Stimulated activated CD4-positive, alpha-beta T cell treated with anti-CD3 and anti-CD28 coated beads, Interleukin-15, amount 100 ng/mL, for 24 hours (primary cell): ENCODE measurements at places on chromosomes 7 and 10.

DNA sequence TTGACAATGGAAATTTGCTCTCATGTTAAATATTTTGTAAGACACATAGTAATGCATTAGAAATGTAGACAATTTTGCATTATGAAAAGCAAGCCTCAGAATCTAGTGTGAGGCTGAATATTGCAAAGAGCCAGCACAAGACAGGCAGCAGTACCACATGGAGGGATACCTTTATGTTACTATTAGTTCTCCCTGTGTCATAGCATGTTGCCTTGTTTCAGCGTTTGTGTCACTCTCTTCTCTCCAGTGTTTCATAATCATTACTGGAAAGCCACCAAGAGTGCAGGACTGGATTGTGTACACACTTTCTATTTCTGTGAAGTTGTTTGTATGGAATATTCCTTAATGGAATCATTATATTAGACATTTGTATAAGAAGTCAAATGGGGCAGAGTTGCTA lies 8.5 kb downstream of the AHR start:
- no peak for DNase-seq

DNA sequence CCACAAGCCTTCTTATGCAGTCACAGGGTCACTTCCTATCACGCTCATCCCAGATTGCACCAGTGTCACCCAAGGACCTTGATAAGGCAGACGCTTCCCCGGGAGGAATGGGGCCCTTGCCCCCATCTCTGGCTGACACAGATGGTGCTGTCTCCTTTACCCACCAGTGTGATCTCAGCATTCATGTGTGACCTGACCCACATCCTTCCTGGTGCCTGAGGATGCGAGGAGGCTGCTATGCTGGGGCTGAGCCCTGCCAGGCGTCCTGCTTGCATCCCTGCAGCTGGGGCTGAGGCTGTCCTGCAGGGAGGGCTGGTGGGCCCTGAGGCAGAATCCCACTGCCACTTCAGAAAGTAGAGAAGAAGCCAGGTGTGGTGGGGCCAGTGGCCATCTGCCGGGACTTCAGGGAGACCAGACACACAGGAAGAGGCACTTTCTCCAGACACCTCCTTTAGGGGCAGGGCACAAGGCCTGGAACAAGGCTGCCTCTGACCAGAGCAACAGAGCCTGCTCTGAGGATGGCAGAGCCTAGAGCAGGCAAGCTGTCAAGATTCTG lies 35.3 kb downstream of the RASGEF1A start:
- DNase-seq, result no peak

- DNase-seq, result peak; percentile 74
Observed at GRCh38 chr7:4830176-4830575, 31.7 kb downstream of the PAPOLB start.

DNA sequence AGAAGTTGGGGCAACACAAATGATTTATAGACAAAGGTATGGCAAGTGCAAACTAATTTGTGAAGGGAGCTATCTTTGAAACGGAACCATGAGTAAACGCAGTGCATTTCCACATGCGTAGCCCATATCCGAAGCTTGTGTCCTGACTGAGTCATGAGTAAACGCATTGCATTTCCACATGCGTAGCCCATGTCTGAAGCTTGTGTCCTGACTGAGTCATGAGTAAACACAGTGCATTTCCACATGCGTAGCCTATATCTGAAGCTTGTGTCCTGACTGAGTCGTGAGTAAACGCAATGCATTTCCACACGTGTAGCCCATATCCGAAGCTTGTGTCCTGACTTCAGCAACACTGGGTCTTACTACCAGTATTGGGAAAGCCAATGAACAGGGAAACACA lies 95.0 kb downstream of the CELF2 start:
- DNase-seq, result no peak

GRCh38 chr10:14507176-14507575 lies 176.5 kb upstream of the FRMD4A start:
- DNase-seq, result peak; percentile 37

DNA sequence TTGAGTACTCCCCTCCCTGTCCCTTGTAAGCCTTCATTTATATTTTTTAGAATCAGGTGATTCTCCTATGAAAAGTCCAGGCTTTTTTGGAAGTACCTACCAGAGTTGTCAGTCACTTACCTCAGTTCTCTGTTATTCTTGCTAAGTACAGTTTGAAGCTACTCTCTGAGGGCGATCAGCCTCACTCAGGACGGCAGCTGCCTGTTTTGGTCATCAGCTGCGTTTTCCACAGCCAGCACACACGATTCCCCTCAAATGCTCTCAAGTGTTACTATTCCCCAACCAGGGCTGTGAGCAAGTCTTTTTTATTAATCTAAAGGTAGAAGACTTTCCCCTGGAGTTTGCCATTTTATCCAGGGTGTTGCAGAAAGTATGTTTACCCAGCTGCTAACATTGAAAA lies 328.6 kb downstream of the SUGCT start:
- DNase-seq, result no peak
